ENCODE measurements at places on chromosomes 4 and X. TPM values are rescaled to one million over a fixed set of nuclear protein-coding genes. Genes with fewer than 3 reads are reported as not detected.

Gene PITX2
- total RNA-seq = not detected

Gene SPATA4
- 0.13 TPM for total RNA-seq

Gene CENPVL3
- total RNA-seq = not detected

Gene CTAG1A
- total RNA-seq = not detected

Gene TBC1D9
- 17.2 TPM for total RNA-seq

Gene UBA6
- 145 TPM for total RNA-seq
